Posterior cingulate gyrus (tissue), 11 donors: ENCODE measurements at places on chromosomes 6 and 20.
A peak's percentile ranks its signal among the peaks of the same experiment; 100 is the strongest.

GRCh38 chr6:21390532-21391213 is 202.9 kb upstream of the SOX4 start:
- no peak for DNase-seq

GRCh38 chr20:51639206-51639832 is 96.8 kb upstream of the NFATC2 start:
- peak; percentile 84 for DNase-seq

GRCh38 chr20:24953621-24954133 is 4.6 kb downstream of the CST7 start:
- DNase-seq = no peak

- no peak for DNase-seq
These were observed 41.1 kb downstream of the MC3R start for GRCh38 chr20:56289652-56290051.

GRCh38 chr20:50921803-50922501 is 9.3 kb downstream of the ADNP start:
- no peak for DNase-seq

- DNase-seq = no peak
These were observed 20.5 kb downstream of the UBE2V1 start for GRCh38 chr20:50092436-50092835.

- DNase-seq = no peak
These were observed 284.2 kb upstream of the CHD6 start for GRCh38 chr20:41902346-41902745.

- DNase-seq = no peak
These were observed 17.1 kb downstream of the B4GALT5 start for GRCh38 chr20:49696594-49696993.

- DNase-seq = no peak
These were observed 12.5 kb downstream of the OTOR start for GRCh38 chr20:16760431-16761304.

- no peak for DNase-seq
These were observed 74.7 kb upstream of the TMEM170B start for GRCh38 chr6:11462742-11463397.

- no peak for DNase-seq
These were observed 14.1 kb downstream of the TGIF2 start for GRCh38 chr20:36587388-36588070.

DNA sequence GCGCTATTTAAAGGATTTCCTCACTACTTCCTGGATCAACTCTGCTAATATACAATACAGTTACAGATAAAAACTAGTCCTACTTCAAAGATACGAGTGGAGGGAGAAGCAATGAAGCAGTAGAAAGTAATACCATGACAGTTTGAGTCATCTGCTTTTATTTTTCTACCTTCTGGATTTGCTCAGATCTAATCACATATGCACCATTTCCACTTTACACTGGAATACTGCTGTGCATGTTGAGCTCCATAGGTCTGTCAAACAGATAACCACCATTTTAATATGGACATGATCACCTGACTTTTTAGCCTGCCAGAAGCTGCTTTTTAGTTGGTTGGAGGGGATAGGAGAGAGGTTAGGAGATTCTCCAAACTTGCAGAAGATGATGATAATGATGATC is 92.5 kb downstream of the MMUT start:
- no peak for DNase-seq

GRCh38 chr6:148830614-148831013 is 83.8 kb downstream of the UST start:
- no peak for DNase-seq

- no peak for DNase-seq
These were observed 735.1 kb upstream of the MARCKS start for GRCh38 chr6:113122060-113122459.

DNA sequence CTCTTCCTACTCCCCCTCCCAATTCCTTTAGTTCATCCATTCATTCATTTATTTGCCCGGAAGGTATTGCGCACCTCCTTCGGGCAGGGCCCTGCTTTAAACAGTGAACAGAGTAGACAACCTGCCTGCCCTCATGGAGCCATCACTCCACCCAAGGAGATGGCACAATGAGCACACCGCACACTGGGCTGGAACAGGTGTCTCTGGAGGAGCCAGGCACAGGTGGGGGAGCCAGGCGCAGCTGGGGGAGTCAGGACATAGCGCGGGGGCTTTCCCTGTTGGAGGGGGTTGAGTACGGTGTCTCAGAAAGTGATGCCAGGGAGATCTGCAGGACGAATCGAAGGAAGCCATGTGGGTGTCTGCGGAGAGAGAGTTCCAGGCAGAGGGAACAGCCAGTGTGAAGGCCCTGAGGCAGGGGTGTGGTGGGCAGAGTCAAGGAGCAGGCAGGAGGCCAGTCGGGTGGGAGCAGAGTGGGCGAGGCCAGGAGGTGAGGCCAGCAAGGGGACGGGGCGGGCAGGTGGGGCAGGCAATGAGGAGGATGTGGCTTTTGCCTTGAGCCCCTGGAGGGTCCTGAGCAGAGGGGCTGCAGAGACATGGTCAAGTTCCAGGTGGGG is 46.4 kb downstream of the SNAI1 start:
- DNase-seq = no peak
